A673 (cell line): ENCODE measurements at places on chromosomes 11 and 22. TPM values are rescaled to one million over a fixed set of nuclear protein-coding genes. Genes with fewer than 3 reads are reported as not detected.

- no peak for DNase-seq
Measured at GRCh38 chr11:132334769-132335280, 964.4 kb downstream of the NTM start.

- DNase-seq, result peak; percentile 93
Measured at GRCh38 chr11:34075178-34075820, 23.8 kb downstream of the CAPRIN1 start.

DNA sequence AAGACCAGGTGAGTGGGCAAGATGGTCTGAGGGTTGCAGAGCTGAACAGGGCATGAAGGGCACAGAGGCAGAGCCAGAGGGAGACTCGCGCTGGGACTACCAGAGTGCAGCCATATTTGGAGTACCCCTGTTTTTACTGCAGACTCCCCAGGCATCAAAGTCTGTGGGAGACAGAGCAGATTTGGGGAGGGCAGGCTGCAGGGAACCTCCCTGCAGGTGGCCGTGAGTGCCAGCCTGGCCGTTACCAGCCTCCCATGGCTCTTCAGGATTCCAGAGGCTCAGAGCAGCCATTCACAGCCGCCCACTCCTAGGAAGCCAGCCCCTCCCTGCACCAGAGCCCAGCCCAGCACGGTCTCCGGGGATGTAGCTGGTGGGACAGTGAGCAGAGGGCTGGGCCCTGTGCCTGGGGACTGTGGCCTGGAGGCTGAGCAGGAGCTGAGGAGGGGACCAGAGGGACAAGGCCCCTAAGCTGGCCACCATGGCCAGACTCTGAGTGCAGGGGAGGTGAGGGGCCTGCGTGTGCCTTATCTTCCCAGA lies at the start of gene SEPTIN3:
Gene SEPTIN3 (plus strand): TSS at position 334 of the 537 bp plus-strand sequence. CDS start 2,050 bp downstream, outside the sequence.
- peak; percentile 41 for DNase-seq

GRCh38 chr11:2295971-2296912 lies 5.5 kb downstream of the C11orf21 start:
- DNase-seq, result no peak

The KDELR3 gene
- 4.0 and 6.5 TPM in 2 replicates for total RNA-seq

The MPZL3 gene
- total RNA-seq, result 0.33 and 0.52 TPM in 2 replicates
